ENCODE measurements at places on chromosomes 5 and 9.

- DNase-seq, result no peak
These were observed 1.1 kb upstream of the ANKDD1B start for GRCh38 chr5:75610201-75610600.

DNA sequence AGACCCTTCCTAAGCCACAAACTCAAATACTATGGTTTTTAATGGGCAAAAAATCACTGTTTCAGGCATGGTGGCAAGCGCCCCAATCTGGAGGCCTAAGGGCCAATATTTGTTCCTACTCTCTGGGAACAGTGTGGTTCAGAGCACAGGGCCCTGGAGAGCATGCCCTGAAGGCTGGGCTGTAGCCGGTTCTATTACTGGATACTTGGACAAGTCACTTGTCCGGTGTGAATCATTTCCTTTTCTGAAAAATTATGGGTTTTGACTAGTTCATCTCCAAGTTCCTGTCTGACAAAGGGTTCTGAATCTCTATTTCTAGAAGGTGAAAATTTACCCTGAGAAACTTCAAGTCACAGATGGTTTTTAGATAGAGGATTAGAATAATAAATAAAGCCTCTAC is 75.0 kb downstream of the OTULIN start:
- DNase-seq, result no peak

DNA sequence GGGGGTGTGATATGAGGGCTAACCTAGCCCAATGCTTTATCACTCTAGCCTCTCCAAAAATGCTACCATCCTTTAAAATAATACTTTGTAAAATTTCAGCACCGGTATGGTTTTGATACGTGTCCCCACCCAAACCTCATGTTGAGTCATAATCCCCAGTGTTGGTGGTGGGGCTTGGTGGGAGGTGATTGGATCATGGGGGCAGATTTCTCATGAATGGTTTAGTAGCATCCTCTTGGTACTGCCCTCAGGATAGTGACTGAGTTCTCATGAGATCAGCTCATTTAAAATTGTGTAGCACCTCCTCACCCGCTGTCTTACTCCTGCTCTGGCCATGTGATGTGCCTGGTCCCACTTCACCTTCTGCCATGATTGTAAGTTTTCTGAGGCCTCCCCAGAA is 35.0 kb upstream of the ANKH start:
- DNase-seq, result no peak

- DNase-seq, result no peak
These were observed 25.5 kb downstream of the HMGCR start for GRCh38 chr5:75362474-75362975.

DNA sequence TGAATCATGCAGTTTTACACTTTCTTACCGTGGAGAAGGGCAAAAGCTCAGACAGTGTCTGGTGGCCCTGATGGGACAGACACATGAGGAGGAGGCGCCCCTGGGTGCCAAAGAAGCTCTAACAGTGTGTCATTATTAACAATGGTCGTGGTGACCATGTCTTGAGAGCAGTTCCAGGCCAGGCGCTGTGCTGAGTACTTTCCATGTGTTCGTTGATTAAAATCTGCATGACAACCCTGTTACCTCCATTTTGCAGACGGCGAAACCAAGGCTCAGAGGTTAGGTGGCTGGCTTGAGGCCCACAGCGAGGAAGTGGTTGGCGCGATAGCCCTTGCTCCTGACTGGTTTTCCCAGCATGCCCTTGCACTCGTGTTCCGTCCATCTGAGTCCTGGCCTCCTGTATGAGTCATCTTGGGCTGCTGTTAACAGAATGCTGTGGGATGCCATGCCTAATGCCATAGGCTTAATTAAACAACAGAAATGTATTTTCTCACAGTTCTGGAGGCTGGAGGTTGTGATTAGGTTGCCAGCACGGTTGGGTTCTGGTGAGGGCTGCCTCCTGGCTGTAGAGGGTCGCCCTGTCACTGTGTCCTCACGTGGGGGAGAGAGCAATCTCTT is 92.0 kb downstream of the AMBP start:
- no peak for DNase-seq

DNA sequence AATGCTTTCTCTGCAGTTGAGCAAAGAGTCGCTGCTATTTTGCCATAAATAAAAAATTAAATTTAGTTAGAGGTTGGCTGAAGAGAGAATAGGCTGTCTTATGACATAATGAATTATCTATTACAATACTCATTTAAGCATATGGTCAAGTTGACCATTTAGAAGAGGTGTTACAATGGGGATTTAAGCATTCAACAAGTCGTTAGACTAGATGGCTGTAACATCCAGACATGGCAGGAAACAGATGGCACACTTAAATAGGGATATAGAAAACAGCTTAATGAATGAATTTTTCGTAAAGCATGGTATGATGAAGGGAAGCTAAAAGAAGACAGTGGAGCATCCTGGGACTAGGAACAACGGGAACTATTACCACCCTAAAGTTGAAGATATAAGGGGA is 160.3 kb upstream of the PTPRD start:
- DNase-seq, result no peak

DNA sequence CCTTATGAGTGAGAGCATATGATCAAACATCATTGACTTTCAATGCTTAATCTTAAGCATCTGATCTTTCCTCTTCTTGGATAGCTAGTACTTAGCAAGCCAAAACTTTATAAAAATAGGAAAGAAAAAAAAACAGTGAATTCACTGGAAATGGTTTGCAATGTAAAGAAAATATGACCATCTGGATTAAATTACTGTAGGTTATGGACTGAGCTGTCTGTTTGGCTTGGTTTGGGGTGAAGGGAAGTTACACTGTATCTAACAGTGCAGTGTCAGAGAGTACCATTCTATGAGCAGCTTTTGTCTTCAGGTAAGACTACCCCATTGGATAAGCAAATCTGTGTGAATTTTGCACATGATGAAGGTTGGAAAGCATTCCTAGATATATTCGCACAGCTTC is 151.4 kb downstream of the TLE1 start:
- DNase-seq, result no peak

DNA sequence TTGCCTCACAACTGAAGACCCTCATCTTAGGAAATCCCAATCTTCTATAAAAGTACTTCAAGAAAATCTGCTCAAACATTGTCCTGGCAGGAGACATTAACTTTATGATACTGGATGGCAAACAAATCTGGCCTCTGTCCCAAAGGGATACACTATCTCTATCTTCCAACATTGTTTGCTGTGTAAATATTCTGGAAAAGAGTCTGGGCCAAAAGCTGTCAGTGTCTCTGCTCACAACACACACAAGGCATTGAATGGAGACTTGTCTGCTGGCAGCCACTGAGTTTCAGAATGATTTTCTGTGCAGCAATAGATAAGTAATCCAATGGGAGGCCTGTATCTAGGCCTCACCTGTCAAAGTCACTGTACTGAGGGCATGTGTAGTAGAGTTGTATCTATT is 471.1 kb downstream of the DMAC1 start:
- no peak for DNase-seq

- peak; percentile 35 for DNase-seq
These were observed 895.5 kb upstream of the DMAC1 start for GRCh38 chr9:8694983-8695588.

DNA sequence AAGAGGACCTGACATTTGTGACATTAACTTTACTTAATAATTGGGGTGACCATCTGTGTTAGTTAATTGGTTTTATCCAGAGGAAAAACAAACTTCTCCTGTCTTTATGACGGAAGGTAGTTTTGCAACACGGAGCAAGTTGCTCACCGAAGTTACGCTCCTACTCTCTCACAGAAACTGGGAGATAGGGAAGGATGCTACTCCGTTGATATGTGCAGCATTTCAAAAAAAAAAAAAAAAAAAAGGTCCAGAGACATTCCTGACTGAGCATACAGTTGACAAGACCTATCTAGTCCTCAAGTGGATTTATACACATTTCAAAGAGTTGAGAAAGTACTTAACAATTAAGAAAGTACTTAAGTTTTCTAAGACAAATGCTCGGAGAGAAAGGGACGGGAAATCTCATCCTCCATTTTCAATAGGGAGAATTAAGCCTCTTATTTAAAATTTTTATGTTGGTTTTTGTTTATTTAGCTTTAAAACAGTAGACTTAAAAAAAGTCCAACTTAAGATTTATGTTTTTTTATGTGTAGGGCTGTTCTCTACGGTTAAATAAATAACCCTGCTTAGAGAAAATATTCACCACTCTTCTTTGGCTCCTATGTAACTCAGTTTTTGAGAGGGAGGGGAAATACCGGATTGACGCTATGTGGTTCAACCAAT is 455 bp upstream of the FER start:
- no peak for DNase-seq

GRCh38 chr5:160537940-160538339 is 116.3 kb downstream of the PTTG1 start:
- no peak for DNase-seq

Measured in NCI-H1105 treated with DMSO at 0.1 percent for 48 hours (cell line).